Activated CD8-positive, alpha-beta memory T cell treated with anti-CD3 and anti-CD28 coated beads, Interleukin-2, amount 10 ng/mL, durations not matched to agents 7 days and 5 days (primary cell): ENCODE measurements at places on chromosomes 3 and 15. TPM values are rescaled to one million over a fixed set of nuclear protein-coding genes. Genes with fewer than 3 reads are reported as not detected.
A peak's percentile ranks its signal among the peaks of the same experiment; 100 is the strongest.

- DNase-seq = no peak
Measured at GRCh38 chr3:13053893-13054292, 19.3 kb downstream of the IQSEC1 start.

Gene RAD51
- 83.3 TPM for total RNA-seq

GRCh38 chr3:8596321-8597218 lies 48.0 kb downstream of the SSUH2 start:
- peak; percentile 14 for DNase-seq

GRCh38 chr15:38254051-38254883 lies 1.6 kb downstream of the SPRED1 start:
- DNase-seq = no peak

GRCh38 chr3:156416846-156417558 lies 137.9 kb downstream of the SSR3 start:
- DNase-seq = no peak

- DNase-seq = no peak
Measured at GRCh38 chr15:75063889-75064288, 40.5 kb downstream of the PPCDC start.

- no peak for DNase-seq
Measured at GRCh38 chr3:118501152-118501551, 533.5 kb downstream of the IGSF11 start.

GRCh38 chr15:76309601-76310330 lies 1.5 kb downstream of the ETFA start:
- DNase-seq = no peak

Gene GABRR3
- total RNA-seq = not detected

Gene MTMR10
- 21.4 TPM for total RNA-seq

Gene AMIGO3
- total RNA-seq = 1.2 TPM

Gene CACNA2D2
- 1.1 TPM for total RNA-seq

DNA sequence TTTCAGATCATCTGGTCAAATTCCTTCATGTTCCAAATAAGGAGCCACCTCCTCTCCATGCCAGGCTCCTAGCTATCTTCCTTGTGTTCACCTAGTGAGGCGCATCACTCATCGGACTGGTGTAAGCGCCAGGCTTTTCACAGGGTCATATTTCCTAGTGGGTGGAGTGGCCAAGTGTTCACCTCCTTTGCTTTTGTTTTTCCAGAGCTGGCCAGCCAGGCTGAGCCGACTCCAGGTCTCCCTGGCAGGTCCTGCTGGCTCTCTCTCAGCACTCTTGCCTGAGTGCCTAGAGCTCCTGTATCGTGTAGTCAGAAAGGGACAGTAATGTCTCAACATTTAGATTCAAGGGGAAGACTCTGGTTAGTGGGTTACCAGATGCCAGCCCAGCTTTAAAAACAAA lies 31.0 kb downstream of the HEG1 start:
- DNase-seq = no peak

Gene CCDC13
- 0.41 TPM for total RNA-seq

GRCh38 chr3:67094167-67094566 lies 96.1 kb downstream of the KBTBD8 start:
- no peak for DNase-seq

Gene CX3CR1
- total RNA-seq = 0.41 TPM

Gene PLSCR5
- total RNA-seq = not detected

GRCh38 chr3:64905906-64906410 lies 218.2 kb upstream of the ADAMTS9 start:
- DNase-seq = no peak

GRCh38 chr3:141106842-141107241 lies 55.7 kb downstream of the SPSB4 start:
- DNase-seq = no peak

DNA sequence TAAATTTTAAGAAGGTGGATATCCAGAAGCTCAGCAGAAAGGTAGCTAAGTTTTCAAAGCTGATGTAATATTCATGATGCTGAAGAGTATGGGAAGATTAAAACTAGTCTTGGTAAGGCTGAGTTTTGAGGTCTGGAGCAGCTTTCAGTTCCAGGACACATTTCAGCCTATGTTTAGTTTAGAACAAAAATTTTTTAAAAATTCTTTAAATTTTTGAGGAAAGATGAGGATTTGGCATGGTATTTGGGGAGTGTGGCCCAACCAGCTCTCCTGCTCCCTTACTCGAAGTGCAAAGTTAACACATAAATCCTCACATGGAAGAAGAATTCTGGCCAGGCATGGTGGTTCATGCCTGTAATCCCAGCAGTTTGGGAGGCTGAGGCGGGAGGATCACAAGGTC lies 1039.1 kb downstream of the NAALADL2 start:
- no peak for DNase-seq

- DNase-seq = no peak
Measured at GRCh38 chr3:40313975-40314860, 4.7 kb downstream of the EIF1B start.

DNA sequence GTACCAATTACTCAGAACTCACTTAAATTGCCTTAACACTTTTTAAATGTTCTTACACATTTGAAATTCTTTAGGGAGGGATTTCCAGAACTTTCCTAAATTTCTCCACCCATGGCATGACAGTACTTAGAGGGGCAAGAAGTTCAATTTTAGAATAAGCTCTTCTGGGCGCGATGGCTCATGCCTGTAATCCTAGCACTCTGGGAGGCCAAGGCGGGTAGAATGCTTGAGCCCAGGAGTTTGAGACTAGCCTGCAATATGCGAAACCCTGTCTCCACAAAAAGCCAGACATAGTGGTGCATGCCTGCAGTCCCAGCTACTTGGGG lies 10.6 kb downstream of the FAM131A start:
- no peak for DNase-seq

GRCh38 chr3:120039642-120040610 lies 54.3 kb downstream of the GSK3B start:
- DNase-seq = no peak

Gene RBP2
- not detected for total RNA-seq

Gene DLL4
- 0.12 TPM for total RNA-seq

DNA sequence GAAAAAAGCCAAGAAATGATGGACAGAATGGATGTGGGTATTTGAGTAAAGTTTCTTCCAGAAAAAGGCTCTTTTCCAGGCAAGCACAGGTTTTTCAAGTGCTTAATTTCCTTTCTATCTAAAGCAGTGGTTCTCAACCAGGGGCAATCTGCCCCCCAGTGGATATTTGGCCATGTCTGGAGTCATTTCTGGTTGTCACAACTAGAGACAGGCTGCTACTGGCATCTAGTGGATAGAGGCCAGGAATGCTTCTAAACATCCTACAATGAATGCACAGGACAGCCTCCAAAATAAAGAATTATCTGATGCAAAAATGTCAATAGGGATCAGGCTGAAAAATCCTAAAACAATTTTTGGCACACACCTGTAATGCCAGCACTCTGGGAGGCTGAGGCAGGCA lies 23.9 kb downstream of the SEC22C start:
- DNase-seq = peak; percentile 54

Gene CELF6
- 0.33 TPM for total RNA-seq

Gene SCAANT1
- not detected for total RNA-seq

GRCh38 chr15:101781928-101782327 lies 21.4 kb upstream of the OR4F6 start:
- DNase-seq = no peak

GRCh38 chr15:29859973-29860715 lies 37.9 kb upstream of the TJP1 start:
- no peak for DNase-seq
